ENCODE measurements at places on chromosomes 13 and 19. TPM values are rescaled to one million over a fixed set of nuclear protein-coding genes. Genes with fewer than 3 reads are reported as not detected.

GRCh38 chr13:112985803-112986408 is 16.9 kb downstream of the MCF2L start:
- DNase-seq = no peak

- peak; percentile 94 for DNase-seq
Measured at GRCh38 chr19:11242864-11243797, 3.7 kb downstream of the ANGPTL8 start.

- peak; percentile 67 for DNase-seq
Measured at GRCh38 chr13:24053519-24054251, 106.8 kb upstream of the SPATA13 start.

- DNase-seq = no peak
Measured at GRCh38 chr13:81872581-81872980, 1531.7 kb upstream of the SPRY2 start.

GRCh38 chr19:51547397-51548212 is 16.1 kb upstream of the SIGLEC6 start:
- DNase-seq = no peak

DNA sequence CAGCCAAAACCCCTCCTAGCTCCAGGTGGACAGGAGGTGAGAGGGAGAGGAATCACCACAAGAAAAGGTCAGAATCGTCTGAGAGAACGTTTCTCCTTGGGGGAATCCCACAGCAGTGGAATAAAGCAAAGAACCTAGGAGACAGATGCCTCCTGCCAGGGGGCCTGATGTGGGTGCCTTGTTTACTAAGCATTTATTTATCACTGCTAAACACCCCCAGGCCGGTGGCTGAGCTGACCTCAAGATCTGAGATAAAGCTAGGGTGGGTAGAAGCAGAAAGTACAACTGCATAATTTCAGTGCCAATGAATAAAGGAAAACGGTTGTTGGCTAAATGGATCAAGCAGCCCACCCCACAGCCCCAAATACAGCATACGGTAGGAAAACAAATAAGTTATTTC is 33.9 kb upstream of the ATP11A start:
- no peak for DNase-seq

DNA sequence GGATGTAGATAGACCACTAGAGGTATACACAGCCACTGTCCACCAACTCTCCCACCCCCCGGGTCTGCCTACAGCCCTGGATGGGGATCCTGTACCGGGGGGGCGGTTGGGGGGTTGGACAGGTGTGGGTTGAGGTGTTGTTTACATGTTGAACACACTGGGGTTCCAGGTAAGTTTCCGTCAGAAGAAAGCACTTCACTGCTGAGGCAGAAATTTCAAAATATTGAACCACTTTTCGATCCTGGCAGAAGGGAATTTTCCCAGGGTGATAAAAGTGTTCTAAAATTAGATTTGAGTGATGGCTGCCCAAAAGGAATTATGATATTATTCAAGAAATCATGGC is 6.6 kb upstream of the CEACAM16 start:
- no peak for DNase-seq

- DNase-seq = no peak
Measured at GRCh38 chr19:39998501-39998900, 1.6 kb downstream of the ZNF546 start.

DNA sequence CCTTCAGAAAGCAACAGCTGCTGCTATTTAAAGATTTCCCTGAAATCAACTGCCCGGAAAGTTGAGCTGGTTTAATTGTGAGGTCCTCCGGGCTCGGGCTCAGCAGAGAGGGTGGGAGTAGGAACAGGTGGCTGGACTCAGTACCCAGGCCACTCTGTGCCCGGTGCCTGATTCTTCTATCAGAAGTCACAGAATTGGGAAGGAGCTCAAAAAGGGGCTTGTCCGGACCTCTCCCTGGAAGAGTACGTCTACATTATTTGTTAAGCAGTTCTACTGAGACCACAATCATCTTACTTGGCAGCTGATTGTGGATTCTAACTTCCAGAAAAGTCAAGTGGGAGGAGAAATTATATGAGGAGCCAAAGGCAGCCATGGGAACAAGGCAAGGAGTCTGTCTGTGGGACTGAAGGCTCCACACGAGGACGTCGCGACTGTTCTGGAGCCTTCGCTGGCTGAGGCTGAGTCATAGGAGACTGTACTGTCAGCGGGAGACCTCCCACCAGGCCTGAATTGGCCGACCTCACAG is 91.7 kb upstream of the ANKRD10 start:
- peak; percentile 70 for DNase-seq

GRCh38 chr19:2848616-2849015 is 7.3 kb downstream of the ZNF555 start:
- DNase-seq = no peak

DNA sequence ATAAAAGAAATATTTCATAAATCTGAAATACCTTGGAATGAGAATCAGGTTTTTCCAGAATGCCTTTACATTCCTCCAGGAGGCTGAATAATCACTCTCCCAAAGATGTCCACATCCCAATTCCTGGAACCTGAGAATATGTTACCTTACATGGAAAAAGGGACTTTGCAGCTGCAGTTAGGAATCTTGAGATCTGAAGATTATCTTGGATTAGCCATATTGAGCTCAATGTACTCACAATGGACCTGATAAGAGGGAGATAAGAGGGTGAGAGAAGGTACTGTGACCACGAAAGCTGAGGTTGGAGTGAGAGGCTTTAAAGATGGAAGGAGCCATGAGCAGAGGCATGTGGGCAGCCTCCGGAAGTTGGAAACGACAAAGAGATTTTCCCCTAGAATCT is 36.8 kb upstream of the MBNL2 start:
- DNase-seq = no peak

DNA sequence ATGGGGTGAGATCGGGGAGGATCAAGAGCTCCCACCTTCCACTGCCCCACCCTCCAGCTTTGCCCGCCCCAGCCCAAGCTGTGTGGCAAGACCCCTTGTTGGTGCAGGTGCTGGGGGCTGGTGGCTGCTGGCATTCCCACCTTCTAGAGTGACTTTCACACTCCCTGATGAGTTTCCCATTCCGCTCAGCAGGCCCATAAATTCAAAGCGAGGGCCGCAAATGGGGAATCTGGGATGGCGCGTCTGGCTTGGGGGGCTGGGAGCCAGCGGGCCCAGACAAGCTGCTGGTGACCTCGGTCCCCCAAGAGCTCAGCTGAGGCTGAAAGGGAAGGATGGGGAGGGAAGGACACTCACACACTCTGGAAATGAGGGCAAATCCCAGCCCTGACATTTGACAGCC is 110.3 kb downstream of the GADD45B start:
- DNase-seq = no peak

DNA sequence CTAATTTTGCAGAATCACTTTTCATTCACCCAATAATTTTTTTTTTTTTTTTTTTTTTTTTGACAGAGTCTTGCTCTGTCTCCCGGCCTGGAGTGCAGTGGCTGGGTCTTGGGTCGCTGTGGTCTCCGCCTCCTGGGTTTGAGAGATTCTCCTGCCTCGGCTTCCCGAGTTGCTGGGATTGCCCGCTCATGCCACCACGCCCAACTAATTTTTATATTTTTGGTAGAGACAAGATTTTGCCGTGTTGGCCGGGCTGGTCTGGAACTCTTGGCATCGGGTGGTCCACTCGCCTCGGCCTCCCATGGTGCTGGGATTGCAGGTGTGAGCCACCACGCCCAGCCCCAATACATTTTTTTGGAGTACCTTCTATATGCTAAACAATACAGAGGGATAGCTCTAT is 1120.0 kb upstream of the ATXN8OS start:
- DNase-seq = peak; percentile 34

GRCh38 chr19:35153701-35154524 is 622 bp upstream of the FXYD5 start:
- DNase-seq = peak; percentile 68

DNA sequence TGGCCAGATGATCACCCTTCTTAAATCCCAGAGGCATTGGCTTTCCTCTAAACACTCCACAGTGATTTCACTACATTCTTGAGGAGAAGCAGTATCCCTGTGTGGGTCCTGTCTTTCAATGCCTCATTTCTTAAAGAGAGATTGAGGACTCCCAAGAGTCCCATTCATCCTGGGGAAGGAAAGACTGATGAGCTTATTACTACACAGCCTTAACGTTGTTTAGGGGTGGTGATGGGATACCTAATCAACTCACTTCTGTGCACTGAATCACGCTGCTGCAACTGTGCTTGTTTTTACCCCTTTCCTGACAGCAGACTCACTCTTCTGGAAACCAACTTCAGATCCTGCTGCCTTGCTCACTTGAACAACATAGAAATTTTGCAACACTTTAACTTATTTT is 203.1 kb downstream of the RGCC start:
- DNase-seq = no peak

- DNase-seq = no peak
Measured at GRCh38 chr19:56087647-56088496, 33.2 kb downstream of the ZNF787 start.

- no peak for DNase-seq
Measured at GRCh38 chr19:5864725-5865486, 5.4 kb downstream of the FUT5 start.

DNA sequence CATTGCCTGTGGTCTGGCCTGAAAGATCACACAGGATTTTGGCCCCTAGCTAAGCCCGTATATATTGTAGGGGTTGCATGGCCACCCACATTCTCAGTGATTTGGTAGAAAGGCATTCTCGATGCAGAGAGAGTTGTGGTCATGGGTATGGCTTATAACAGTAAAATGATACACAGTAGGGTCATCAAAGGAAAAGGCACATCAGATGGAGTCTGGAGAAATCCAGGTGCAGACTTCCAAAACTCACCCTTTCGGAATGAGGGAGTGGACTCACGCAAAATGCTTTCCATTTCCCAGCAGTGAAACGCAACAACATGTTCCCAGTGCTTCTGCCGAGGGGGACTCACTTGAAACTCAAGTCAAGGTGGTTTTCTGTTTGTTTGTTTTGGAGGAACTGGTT is 802.5 kb upstream of the SLITRK1 start:
- no peak for DNase-seq

GRCh38 chr19:2723747-2724146 is 2.6 kb upstream of the DIRAS1 start:
- no peak for DNase-seq

DNA sequence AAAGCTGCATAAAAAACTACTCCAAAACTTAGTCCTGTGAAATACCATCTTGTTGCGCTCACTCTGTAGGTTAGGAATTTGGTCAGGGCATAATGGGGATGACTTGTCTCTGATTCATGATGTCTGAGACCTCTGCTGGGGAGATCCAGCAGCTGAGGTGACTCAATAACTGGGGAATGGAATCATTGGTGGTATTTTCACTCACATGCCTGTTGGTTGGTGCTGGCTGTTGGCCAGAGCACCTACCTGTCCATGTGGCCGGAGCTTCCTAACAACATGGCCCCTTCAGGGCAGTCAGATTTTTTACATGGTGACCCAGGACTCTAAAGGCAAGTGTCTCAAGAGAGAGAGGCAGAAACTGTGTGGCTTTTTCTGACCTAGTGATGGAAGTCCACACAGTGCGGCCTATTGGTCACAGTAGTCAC is 7.4 kb upstream of the ESD start:
- DNase-seq = no peak

GRCh38 chr13:60837806-60838205 is 440.8 kb downstream of the TDRD3 start:
- DNase-seq = no peak

DNA sequence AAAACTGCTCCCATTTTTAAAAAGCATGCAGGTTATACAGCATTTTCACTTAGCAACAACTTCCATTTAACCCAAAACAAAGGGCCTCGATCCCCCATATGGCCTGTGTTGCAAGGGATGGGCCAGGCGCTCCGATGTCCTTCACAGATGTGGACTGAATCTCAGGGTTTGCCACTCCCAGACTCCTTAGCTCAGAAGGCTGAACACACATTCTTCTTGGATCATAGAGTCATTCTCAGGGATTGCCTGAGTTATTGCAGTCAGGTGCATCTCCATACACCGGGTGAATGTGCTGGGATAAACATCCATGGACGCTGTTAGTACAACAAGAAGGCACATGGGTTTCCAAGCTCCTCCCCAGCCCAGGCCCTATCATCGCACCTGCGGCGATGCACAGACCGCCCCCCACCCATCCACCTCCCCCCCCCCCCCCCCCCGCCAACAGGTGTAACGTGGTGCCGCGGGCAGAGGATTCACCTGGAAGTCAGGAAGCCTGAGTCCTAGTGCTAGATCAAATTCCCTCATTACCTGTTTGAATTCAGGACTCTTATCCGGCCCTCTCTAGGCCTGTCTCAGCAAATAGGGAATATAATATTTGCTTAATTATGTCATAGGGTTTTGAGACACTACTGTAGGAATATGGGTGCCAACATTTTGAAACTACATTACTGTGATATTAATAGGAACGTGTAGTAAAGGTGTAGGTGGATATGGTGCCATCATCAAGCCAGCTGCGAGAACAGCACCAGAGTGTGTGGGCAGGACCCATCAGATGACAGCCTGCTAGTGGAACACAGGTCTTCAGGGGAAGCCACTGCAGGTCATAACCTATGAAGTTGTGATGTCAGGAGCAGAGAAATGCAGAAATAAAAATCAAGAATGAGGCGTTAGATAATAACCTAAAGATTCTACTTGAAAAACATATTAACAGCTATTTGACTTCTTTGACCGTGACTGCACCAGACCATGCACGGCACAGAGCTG is 110.9 kb downstream of the SACS start:
- DNase-seq = no peak

The PSG7 gene
- total RNA-seq = not detected

The SIAH3 gene
- total RNA-seq = 0.06 TPM

The ELAVL3 gene
- 0.51 TPM for total RNA-seq

The CNFN gene
- 1.7 TPM for total RNA-seq

The ATP4B gene
- 0.19 TPM for total RNA-seq

The ZNF835 gene
- 9.1 TPM for total RNA-seq

The ITPKC gene
- 26.1 TPM for total RNA-seq

The CERS4 gene
- 3.1 TPM for total RNA-seq

The SGCG gene
- total RNA-seq = 0.41 TPM
